ENCODE measurements at places on chromosomes 7 and 10. TPM values are rescaled to one million over a fixed set of nuclear protein-coding genes. Genes with fewer than 3 reads are reported as not detected.

DNA sequence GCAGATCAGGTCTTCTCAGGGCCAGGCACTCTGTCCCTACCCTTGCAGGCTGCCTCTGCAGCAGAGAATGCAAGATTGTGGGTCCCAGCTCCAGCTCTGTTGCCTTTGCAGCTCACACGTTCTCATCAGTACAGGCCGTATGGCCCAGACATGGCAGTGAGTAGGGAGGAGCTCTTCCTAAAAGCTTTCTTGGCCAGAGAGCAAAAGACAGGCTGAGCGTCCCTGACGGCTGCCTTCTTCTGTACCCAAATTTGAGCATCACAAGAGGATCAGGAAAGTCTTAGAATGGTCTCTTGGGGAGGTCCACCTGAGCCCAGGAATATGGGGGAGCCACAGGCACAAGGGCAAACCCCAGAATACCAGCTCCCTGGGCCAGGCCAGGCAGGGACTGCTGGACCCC, 266.3 kb upstream of the ZMIZ1 start:
- H3K4me3 ChIP-seq: no peak overlapping the region
- H3K36me3 ChIP-seq: no peaks in the 10 kb centered on the region
- H3K4me1 ChIP-seq: peaks cover 62% of the 10 kb centered on the region
- DNase-seq: no peak
- H3K27me3 ChIP-seq: no peaks in the 10 kb centered on the region

- H3K27ac ChIP-seq: no peak overlapping the region
- no peaks in the 10 kb centered on the region for H3K4me1 ChIP-seq
- H3K36me3 ChIP-seq: no peaks in the 10 kb centered on the region
Observed at GRCh38 chr10:26534384-26534783, 96.2 kb downstream of the APBB1IP start.

DNA sequence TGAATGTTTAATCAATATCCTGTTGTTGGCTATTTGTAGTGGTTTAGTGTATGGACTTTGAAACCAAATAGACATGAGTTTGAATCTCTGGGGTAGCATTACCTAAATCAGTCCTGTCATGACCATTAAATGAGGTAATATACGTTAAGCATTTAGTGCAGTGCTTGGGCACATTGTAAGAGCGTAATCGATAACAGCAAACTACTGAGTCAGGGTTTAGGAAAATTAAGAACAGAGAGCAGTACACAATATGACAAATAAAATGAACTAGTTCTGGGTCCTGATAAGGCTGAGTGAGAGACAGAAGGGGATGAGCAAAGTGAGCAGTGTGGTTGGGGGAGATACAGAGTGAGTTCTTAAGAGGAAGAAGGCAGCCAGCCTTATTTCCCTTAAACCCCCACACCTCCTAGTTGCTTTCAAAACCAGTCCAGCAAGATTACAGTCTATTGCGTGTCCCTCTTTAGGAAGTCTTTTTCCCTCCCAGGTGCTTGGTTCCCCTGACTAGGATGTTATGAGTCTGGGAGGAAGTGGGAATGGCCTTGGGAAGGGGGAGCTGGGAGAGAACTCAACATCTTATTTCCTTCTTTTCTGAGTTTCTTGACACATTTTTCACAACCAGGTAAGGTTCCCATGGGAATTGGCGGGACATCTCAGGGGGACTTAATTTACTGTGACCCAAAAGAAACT, 171.0 kb downstream of the SND1 start:
- no peak overlapping the region for H3K4me3 ChIP-seq
- H3K27me3 ChIP-seq: no peaks in the 10 kb centered on the region
- no peak for DNase-seq
- peaks cover 4% of the 10 kb centered on the region for H3K36me3 ChIP-seq
- no peak overlapping the region for H3K27ac ChIP-seq

- H3K4me3 ChIP-seq: no peak overlapping the region
- H3K4me1 ChIP-seq: peaks cover 22% of the 10 kb centered on the region
- DNase-seq: no peak
Observed at GRCh38 chr10:31011665-31012022, 20.0 kb downstream of the ZNF438 start.

- H3K4me3 ChIP-seq: no peak overlapping the region
- DNase-seq: no peak
- H3K36me3 ChIP-seq: peaks cover 26% of the 10 kb centered on the region
- no peaks in the 10 kb centered on the region for H3K27me3 ChIP-seq
- peaks cover 53% of the 10 kb centered on the region for H3K4me1 ChIP-seq
Observed at GRCh38 chr10:32948451-32948850, 9.6 kb downstream of the ITGB1 start.

DNA sequence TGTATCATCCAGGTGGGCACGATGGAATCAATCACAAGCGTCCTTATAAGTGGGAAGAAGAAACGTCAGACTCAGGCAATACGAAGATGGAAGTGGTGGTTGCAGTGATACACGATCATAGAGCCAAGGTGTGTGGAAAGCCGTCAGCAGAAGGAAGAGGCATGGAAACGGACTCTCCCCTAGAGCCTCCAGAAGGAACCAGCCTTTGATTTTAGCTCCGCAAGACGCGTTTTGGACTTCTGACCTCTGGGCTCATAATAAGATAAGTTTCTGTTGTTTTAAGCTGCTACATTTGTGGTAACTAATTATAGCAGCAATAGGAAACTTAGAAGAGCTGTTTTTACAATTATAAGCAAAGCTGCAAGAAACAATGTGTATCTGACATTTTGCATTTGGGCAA, 14.8 kb downstream of the FANK1 start:
- DNase-seq: no peak
- H3K4me3 ChIP-seq: no peak overlapping the region
- H3K27ac ChIP-seq: no peak overlapping the region
- no peaks in the 10 kb centered on the region for H3K36me3 ChIP-seq
- H3K4me1 ChIP-seq: no peaks in the 10 kb centered on the region

- H3K36me3 ChIP-seq: no peaks in the 10 kb centered on the region
- DNase-seq: no peak
- no peaks in the 10 kb centered on the region for H3K27me3 ChIP-seq
- no peak overlapping the region for H3K4me3 ChIP-seq
- H3K27ac ChIP-seq: no peak overlapping the region
Observed at GRCh38 chr7:115471891-115472290, 550.0 kb downstream of the MDFIC start.

- no peaks in the 10 kb centered on the region for H3K36me3 ChIP-seq
- peak; percentile 47 for DNase-seq
- peak overlapping the region; percentile 78 for H3K27ac ChIP-seq
- H3K27me3 ChIP-seq: no peaks in the 10 kb centered on the region
Observed at GRCh38 chr10:22681783-22682183, 32.6 kb downstream of the PIP4K2A start.

DNA sequence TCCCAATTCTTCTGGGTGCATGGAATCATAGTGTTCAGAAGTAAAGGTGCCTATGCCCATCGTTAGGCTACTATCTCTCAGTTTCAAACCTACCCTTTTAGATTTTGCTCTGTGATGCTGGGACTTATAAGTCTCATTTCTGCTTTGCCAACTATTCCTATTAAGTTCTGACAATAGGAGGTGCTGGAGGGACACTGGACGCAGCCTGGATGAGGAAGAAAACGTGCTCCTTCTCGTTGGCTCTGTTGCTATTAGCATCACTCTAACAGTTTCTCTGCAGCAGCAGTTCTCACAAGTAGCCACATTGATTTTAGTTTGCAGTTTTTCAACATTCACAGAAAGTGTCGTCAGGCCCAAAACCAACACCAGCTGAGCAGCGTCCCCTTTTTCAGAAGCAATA, 72.4 kb downstream of the ABCC2 start:
- H3K4me1 ChIP-seq: peaks cover 20% of the 10 kb centered on the region
- DNase-seq: no peak
- no peaks in the 10 kb centered on the region for H3K36me3 ChIP-seq
- no peak overlapping the region for H3K4me3 ChIP-seq
- H3K27ac ChIP-seq: no peak overlapping the region

Gene LIPK
- not detected for total RNA-seq

Gene CROT
- 13.4 TPM for total RNA-seq

Gene TDRD1
- total RNA-seq: not detected

Gene RNLS
- not detected for total RNA-seq

Gene MSS51
- total RNA-seq: 0.71 TPM

Gene CCL26
- 15.1 TPM for total RNA-seq
